ENCODE measurements at places on chromosomes 6 and 20.

DNA sequence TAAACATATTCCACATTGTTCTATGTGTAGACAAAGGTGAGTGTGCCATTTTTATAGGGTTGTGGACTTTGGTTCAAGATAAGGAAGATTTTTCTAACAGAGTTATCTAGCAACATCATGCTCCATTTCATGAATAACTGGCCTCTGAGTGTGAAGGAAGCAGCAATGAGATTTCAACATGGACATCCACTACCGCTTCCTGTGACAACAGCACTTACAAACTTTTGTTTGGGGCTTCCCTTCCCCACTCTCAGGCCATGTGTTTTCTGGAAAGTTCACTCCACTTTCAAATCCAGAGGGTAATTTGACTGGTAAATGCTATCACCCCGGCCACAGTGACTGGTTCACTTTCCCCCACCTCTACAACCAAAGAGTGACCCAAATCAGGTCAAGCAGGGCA, 38.1 kb upstream of the PROKR2 start:
- DNase-seq: no peak

DNA sequence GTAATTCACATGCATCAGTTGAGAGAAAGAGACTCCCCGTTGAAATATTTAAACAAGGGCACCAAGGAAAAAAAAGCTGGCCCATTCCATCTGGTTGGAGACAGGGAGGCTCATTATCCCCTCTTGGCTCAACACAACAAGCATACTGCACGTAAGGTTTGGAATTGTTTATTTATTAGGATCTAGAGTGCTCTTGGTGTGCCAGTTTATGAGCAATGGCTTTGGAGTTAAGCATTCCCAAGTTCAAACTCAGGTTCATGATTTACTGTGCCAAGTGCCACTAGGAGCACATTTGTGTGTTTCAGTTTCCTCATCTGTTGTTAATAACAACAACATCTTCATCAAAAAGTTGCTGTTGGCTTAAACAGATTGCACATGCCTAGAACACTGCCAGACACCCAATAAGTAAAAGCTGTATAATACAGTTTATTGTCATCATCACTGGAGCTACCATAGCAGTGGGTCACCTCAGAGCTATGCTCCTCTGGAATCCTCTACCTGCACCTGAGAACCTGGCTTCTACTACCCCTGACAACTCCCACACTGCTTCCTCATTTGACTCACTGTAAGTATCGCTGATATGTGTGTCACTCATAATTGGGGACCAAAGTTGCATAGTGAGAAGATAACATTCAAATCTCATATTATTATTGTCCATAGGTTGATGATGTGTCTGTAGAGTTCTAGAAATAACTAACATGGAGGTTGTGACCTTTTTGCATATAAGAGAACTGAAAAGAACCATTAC, 5.4 kb downstream of the SLC17A3 start:
- DNase-seq: no peak

DNA sequence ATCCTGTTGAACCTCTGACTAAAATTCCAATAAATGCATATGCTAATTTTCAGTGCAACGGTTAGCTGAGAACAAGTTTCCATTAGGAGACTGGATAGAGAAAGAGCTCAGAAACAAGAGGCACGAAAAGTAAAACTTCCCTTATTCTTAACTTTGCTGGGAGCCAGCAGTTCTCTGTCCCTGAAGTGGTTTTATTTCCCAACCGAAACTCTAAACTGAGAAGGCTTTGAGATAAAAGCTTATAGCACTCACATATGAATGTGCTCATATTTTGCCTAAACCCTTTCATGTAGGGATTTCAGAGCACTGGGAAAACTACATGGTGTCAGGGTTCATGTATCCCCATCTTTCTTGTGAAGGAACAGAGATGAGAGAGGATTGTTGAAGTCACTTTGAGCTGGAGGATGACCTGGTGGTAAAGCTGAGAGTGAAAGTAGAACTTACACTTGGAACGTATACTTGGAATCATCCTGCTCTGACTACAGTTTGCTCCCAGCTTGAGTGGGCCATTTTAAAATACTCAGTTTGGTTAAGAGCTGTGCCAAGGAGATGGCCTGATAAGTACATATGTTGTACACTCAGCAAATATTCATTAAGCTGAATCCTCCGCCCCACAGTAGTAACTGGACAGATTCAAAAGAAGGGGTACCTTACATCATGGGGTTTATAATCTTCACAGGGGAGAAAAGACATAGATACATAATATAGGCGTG, 324.2 kb upstream of the CNR1 start:
- no peak for DNase-seq

- DNase-seq: no peak
Measured at GRCh38 chr20:17904027-17904426, 64.6 kb downstream of the SNX5 start.

DNA sequence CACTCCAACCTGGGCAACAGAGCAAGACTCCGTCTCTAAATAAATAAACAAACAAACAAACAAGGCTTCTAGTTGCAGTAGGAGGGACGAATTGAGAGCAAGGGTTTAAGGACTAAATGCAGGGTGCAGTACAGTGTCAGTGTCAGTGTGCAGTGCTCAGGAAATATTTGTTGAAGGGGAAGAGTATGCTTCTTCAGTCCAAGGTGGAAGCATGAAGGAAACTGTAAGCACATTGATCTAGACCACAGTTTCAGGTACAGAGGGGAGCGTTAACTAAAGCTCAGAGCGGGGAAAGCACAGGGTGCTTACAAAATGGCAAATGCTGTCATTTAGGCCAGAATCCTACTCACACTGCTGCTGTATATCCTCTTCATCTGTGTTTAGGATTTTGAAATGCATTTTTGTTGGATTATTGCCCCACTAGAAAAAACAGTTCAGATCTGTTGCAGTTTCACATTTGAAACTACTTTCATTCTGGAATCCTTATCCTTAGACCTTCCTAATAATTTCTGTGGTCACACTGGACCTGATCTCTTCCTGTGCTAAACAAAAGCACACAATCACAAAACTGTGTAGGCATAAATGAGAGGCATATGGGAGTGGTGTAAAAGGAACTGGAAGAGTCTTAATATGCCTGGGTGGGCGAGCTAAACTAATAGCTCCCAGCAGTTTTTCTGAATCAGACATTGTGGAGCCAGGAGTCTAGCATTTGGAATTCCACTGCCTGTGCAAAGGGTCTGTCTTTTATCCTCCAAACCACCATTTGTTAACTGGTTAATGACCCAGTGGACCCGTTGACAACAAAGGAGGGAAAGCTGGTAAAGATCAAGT, 41.4 kb downstream of the CBFA2T2 start:
- DNase-seq: peak; percentile 8

DNA sequence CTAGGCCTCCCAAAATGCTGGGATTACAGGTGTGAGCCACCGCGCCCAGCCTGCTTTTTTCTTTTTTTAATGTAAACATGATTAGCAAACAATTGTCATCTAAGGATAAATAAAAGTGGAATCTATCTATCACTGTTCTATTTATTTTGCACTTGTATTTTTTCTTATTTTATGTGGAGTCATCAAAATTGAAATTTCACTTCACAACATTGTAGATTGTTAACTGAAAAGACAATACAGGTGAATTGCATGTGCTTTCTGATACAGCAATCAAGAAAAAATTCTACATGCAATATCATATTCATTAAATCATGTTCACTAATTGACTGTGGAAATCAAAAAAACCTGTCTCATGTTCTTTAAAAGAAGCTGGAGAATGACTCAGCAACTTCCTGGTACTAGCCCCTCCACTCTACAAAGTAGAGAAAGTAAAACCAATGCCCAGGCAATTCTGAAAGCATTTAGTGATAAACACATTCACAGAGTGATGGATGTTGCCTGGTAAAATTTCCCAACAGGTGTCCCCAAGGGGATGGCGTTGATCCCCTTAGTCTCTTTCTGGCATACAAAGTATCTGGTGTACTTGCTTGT, 10.7 kb upstream of the RFX6 start:
- no peak for DNase-seq

GRCh38 chr6:3289664-3290055, 30.9 kb downstream of the PSMG4 start:
- no peak for DNase-seq

DNA sequence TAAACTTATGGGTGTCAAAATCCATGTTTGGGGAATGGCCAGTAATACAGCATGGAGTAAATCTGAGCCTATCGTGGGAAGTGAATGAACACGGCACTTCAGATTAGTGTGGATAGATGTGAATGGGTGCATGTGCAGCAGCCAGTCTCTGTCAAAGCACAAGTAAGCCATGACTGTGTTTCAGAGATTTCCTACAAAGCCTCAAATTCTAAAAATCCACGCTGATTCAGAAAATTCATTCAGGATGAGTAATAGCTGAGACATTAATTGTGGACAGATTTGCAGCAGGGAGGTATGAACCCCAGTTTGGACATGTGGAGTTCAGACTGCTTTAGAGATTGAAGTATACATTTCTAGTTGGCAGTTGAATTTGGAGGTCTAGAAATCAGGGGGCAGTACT, 115.1 kb downstream of the QKI start:
- DNase-seq: no peak

- DNase-seq: no peak
Measured at GRCh38 chr6:143267760-143268159, 182.7 kb downstream of the ADAT2 start.

DNA sequence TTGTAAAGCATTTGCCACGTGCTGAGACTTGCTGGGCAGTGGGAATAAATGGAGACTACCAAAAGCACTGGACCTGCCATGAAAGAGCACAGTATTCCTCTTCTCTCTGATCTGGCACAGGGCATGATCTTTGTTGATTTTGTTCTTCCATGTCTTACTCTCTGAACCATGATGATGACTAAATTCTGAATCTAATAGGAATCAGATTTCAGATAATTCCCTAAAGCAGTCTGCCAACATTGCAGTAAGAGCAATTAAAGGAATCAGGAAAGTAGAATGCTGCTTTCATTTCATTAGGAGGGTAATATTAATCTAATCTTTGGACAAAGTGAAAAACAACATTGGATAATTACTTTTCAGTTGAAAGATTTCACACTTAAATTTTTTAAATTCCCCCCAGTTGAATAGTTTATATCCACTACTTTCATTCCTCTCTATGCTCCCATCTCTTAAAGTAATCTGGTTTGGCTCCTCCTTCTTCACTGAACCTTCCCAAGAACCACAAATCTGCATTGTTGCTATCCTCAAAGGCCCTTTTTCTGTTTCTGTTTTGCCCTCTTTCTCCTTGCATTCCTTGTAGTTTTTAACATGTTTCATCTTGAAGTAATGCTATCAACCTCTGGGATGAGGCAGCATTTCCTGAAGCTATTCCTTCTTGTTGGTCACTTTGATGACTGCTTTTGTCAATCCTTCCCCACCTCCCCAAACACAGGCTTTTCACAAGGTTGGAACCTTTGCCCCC, 243.2 kb upstream of the TENT5A start:
- DNase-seq: no peak

DNA sequence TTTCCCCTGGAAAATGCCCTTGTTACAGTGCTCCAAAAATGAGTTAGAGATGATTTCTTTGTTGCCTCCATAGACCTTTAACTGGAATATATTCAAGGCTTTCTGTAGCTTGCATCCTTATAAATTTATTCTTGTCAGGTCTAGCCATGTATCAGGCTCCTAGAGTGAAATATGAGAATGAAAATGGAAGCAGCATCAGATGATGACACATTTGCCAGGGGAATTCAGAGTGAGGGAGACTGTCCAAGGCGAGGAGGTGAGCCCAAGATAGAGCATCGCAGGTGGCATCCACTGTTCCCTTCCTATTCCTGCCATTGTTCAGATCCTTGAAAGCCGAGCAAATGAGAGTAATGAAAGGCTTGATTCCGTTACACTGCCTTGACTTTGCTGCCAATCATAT, 386.8 kb downstream of the SAMD5 start:
- no peak for DNase-seq

DNA sequence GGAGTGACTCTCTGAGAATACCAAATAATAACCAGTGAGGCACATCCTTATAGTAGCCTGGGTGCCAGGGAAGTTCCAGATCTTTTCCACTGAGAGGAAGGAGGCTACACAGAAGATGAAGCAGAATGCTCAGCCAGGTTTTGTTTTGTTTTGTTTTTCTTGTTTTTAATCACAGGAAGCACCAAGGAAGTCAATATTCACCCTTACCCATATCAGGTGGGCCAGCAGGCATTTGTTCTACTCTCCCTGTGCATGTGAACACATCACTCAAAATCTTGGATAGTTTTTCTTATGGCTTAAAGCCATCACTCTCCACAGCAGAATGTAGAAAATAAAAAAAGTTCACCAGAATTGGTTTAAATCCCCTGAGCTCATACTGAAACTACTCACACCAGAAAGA, 10.5 kb downstream of the SLC17A1 start:
- DNase-seq: no peak

DNA sequence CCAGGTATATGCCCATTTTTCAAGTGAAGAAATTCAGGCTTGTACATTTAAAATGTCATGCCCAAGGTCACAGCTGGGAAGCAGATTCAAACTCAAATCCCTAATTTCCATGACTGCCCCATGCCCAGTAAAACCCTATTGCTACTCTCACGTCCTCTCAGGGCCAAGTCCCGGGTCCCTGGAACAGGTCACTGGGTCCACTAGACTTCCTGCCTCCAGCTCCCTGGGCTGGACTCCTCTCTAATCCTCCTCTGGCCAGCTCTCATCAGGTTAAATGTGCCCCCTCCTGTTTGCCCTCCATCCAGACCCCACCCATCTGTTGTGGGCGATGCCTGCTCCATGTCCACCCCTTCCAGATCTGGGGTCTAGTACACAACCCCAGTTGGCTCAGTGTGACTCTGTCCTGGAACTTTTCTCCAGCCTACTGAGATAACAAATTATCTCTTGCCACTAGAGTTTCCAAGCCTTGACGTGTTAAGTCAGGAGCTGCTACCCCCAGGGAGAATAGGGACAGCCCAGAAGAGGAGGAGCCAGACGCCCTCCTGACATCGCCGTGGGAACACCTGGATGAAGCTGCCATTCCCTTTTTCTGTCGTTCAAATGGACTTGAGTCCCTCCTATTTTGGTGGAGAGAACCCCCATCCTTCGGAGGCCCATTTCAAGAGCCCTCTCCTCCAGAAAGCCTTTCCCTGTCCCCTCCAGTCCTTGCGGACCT, 3.7 kb upstream of the SPDEF start:
- DNase-seq: no peak

DNA sequence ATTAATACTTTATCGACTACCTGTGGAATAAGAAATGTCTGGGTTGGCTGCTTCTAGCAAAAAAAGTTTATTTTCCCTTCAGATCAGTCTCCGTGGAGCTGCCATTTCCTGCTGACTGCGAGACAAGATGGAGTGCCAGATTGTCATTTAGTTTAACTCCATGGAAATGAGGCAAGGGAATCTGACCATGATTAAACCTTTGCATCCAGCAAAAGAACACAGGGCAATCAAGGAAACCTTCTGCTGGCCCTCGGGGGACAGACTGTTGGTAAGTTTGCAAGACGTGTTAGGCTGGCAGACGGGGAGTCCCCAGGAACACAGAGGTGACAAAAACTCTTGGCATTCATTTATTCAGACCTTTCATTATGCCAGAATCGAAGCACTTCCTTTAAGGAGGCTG, 52.2 kb upstream of the SPACA1 start:
- DNase-seq: no peak

Measured in Ammon's horn (tissue), 1 donor.